ENCODE measurements at places on chromosomes 2 and 18. TPM values are rescaled to one million over a fixed set of nuclear protein-coding genes. Genes with fewer than 3 reads are reported as not detected.

- no peaks in the 10 kb centered on the region for H3K27me3 ChIP-seq
- H3K4me3 ChIP-seq, result no peak overlapping the region
- peak overlapping the region; percentile 90 for H3K27ac ChIP-seq
- DNase-seq, result no peak
- no peaks in the 10 kb centered on the region for H3K36me3 ChIP-seq
Observed at GRCh38 chr2:105809723-105810122, 65.0 kb downstream of the NCK2 start.

NXPH2 gene
- total RNA-seq, result 4.1 TPM

DNA sequence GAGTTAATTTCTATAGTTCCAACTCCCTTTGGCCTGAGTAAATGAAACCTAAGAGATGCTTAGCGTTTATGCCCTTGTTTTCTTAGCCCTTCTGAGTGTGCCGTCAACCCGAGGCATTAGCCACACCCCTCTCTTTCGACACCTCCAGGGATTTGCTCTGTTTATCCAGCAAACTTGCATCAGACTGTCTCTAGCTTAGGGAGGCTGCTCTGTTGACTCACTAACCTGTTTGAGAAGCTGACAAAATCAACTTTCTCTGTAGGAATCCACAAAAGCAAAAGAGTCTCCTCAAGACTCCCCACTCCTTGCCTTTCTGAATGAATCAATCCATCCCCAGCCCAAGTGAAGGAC lies 317.6 kb downstream of the TNS1 start:
- no peaks in the 10 kb centered on the region for H3K27me3 ChIP-seq
- no peaks in the 10 kb centered on the region for H3K36me3 ChIP-seq
- peak overlapping the region; percentile 15 for H3K27ac ChIP-seq
- DNase-seq, result no peak

SERPINB10 gene
- not detected for total RNA-seq

DNA sequence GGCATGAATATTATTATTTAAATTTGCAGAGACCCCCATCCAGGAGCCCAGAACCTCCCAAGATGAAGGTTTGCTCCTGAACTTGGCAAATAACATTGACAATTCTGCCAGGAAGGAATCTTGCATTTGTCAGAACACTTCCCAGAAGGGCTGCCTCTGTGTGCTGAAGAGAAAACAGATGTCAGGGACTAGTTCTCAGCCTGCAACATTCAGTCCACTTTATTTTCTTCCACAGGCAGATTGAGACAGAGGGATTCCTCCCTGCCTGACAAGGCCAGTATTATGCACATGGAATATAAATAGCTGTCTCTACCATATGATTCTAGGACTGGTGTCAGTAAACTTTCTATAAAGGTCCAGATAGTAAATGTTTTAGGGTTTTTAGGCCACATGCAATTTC lies 171.5 kb upstream of the SIX2 start:
- H3K36me3 ChIP-seq, result no peaks in the 10 kb centered on the region
- H3K27me3 ChIP-seq, result peaks cover 37% of the 10 kb centered on the region
- DNase-seq, result no peak
- no peaks in the 10 kb centered on the region for H3K4me1 ChIP-seq
- H3K27ac ChIP-seq, result no peak overlapping the region

PREPL gene
- total RNA-seq, result 46.1 TPM

DNA sequence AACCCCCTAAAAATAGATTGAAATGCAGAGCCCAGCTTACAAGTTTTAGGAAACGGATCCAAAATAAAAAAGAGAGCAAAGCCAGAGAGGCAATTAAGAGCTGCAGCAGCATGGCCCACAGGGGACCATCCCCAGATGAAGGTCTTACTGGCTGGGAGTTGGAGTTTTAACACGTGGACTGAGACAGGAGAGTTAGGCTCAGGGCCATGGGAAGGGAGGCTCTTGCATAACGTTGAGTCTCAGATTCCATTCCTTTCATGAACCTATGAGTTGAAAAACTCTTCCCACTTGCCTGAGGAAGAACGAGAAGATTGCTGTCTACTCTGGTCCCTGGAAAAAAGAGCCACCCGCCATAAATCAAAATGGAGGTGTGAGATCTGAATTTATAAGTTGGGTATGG lies 101.8 kb upstream of the NDUFV2 start:
- H3K4me1 ChIP-seq, result peaks cover 3% of the 10 kb centered on the region
- no peaks in the 10 kb centered on the region for H3K36me3 ChIP-seq
- H3K27ac ChIP-seq, result no peak overlapping the region

DNA sequence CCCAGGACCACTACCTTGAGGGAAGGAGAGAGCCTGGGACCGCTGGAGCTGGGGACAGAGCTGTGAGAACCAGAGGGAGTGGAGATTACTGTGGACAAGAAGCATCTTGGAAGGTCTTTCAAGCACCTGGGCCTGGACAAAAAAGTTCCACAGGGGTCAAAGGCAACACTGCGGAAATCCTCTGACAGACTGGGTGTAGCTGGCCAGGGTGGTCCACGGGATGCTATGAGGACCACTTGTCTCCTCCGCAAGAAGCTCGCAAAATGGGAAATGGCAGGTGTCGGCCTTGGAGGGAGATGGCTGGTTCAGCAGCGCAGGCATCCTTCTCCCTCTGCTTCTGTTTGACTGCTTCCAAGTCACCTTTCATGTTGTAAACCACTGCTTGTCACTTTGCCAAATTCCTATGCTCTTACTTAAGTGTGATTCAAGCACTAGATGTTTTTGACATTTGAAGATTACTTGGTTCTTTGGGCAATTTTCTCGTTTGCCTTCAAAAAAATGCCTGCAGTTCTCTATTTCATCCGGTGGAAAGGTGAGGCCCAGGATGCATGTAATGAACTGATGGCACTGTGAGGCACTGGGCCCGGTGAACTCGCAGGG lies 27.7 kb downstream of the KLHL29 start:
- H3K27me3 ChIP-seq, result no peaks in the 10 kb centered on the region
- no peak overlapping the region for H3K4me3 ChIP-seq
- no peaks in the 10 kb centered on the region for H3K36me3 ChIP-seq
- no peak for DNase-seq
- H3K4me1 ChIP-seq, result peaks cover 29% of the 10 kb centered on the region
- H3K27ac ChIP-seq, result no peak overlapping the region

RESP18 gene
- not detected for total RNA-seq

DNA sequence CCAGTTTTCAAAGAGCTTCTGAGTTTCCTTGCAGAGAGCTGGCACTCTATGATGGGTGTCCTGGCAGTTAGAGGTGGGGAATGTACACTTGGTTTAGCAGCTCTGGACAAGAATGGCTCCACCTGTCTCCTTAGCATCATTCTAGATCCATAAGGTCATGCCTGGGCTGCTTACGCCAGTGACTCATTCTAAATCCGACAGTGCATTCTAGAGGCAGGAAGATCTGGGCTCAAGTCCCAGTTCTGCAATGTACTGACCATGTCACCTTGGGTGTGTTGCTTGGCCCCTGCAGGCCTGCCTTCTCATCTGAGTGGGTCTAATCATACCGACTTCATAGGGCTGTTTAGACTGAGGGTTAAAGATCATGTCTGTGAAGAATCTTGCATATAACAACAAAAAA lies 46.5 kb downstream of the PTGR3 start:
- peaks cover 4% of the 10 kb centered on the region for H3K27me3 ChIP-seq
- peaks cover 12% of the 10 kb centered on the region for H3K4me1 ChIP-seq
- no peak overlapping the region for H3K27ac ChIP-seq
- H3K36me3 ChIP-seq, result no peaks in the 10 kb centered on the region
- DNase-seq, result no peak
- no peak overlapping the region for H3K4me3 ChIP-seq

DNA sequence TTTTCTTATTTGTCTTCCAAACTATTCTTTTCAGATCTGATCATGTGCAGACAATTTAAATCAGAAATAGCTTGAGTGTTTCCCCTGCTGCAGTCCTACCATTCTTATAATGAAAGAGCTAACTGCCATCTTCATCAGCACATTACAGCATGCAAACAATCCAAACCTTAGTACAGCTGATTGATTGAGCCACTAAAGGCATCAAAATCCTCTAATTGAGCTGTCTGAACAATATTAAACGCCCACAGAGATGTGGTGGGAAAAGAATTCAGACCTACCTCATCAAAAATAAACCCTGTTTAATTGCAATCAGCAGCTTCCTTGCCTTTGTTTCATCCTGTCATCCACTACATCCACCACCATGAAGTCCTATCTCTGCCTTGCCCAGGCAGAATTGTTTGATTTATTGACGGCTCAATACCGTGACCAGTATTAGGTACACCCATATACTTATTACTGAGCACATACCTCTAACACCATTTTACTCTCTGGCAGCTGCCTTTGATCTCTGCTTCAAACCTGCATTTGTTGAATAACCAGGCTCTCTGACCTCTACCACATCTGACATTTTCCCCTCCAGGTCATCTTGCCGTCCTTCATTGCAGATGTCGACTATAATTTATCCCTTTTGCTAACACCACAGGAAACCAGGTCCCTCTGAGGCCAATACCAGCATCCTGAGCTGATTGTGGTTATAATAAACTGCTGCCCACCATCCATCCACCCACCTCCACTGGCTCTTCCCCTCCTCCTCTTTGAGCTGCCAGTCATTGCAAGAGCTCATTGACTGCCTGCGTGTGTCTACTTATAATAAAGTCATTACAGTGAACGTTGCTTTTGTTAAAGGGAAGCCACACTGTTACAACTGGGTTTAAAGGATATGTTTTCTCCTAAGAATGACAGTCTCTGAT lies 78.5 kb downstream of the RBM43 start:
- H3K27ac ChIP-seq, result no peak overlapping the region
- peaks cover 2% of the 10 kb centered on the region for H3K36me3 ChIP-seq
- no peak overlapping the region for H3K4me3 ChIP-seq
- no peaks in the 10 kb centered on the region for H3K27me3 ChIP-seq
- peaks cover 18% of the 10 kb centered on the region for H3K4me1 ChIP-seq

PSMA8 gene
- total RNA-seq, result not detected

DNA sequence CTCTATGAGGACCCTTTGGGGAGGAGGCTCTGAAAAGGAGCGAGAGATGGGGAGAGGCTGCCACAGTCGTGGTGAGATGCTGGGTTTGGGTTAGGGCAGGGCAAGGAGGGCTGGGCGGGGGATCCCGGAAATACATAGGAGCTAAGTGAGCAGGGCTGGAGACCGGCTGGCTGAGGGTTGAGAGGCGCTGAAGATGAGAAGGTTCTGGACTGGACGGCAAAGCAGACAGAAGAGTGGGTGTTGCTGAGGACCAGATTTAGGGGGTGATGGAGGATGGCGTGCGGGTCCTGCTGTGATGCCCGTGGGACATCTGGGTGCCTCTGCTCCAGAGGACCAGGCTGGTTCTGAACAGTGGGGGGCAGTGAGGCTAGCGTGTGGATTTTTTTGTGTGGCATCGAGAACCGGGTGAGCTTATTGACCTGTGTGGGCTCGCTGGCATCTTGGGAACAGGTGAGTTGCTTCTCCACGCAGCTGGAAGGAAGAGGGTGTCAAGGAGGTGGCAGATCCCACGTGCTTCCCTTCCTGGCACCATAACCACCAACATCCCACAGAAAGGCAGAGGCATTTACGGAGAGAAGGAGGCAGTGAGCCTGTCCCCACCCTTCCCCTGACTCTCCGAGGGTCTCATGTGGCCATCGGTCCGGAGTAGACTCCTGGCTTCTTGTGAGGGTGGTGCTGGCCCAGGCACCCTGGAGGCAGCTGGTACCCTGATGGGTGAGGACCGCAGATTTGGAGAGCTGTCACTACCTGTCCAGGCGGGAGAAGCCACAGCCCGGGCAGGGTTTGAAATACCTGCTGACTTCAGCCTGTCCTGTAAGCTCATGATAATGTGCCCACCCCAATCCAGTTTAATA lies 70.3 kb downstream of the ASB1 start:
- no peaks in the 10 kb centered on the region for H3K27me3 ChIP-seq
- H3K4me1 ChIP-seq, result peaks cover 33% of the 10 kb centered on the region
- no peak overlapping the region for H3K4me3 ChIP-seq
- DNase-seq, result no peak
- peak overlapping the region; percentile 68 for H3K27ac ChIP-seq

DNA sequence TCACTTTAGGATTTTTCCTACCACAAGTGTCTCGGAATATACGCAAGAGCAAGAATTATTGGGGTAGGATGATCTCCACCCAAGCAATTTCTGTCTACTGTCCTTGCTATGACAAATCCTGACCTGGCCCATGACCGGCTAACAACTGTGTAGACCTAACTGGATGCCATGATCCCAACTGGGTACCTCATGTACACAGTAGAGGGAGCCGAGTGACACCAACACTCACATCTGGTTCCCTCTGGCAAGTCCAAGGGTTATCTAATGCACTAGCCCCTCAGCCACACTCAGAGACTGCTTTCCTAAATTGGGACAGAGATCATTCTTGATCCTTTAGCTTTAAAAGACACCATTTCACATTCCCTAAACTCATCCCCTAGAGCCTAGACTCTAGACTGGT lies 60.7 kb upstream of the ZNF532 start:
- no peaks in the 10 kb centered on the region for H3K36me3 ChIP-seq
- H3K4me1 ChIP-seq, result peaks cover 58% of the 10 kb centered on the region
- no peak overlapping the region for H3K4me3 ChIP-seq
- H3K27me3 ChIP-seq, result no peaks in the 10 kb centered on the region
- no peak for DNase-seq
- peak overlapping the region; percentile 81 for H3K27ac ChIP-seq

GRCh38 chr2:197113275-197113711 lies 186.8 kb upstream of the PGAP1 start:
- DNase-seq, result no peak
- no peak overlapping the region for H3K27ac ChIP-seq
- H3K4me3 ChIP-seq, result no peak overlapping the region
- no peaks in the 10 kb centered on the region for H3K36me3 ChIP-seq
- peaks cover 12% of the 10 kb centered on the region for H3K4me1 ChIP-seq

GRCh38 chr2:214543386-214543955 lies 132.6 kb downstream of the VWC2L start:
- DNase-seq, result no peak
- no peaks in the 10 kb centered on the region for H3K36me3 ChIP-seq
- H3K4me3 ChIP-seq, result no peak overlapping the region
- no peak overlapping the region for H3K27ac ChIP-seq
- no peaks in the 10 kb centered on the region for H3K27me3 ChIP-seq

GRCh38 chr18:66193938-66194337 lies 410.0 kb downstream of the CDH19 start:
- no peak overlapping the region for H3K27ac ChIP-seq
- no peaks in the 10 kb centered on the region for H3K27me3 ChIP-seq
- H3K4me3 ChIP-seq, result no peak overlapping the region
- DNase-seq, result no peak
- peaks cover 9% of the 10 kb centered on the region for H3K4me1 ChIP-seq

GRCh38 chr18:73366713-73367112 lies 498.9 kb upstream of the NETO1 start:
- H3K36me3 ChIP-seq, result no peaks in the 10 kb centered on the region
- DNase-seq, result no peak
- H3K27ac ChIP-seq, result no peak overlapping the region

LCT gene
- 0.19 TPM for total RNA-seq

DNA sequence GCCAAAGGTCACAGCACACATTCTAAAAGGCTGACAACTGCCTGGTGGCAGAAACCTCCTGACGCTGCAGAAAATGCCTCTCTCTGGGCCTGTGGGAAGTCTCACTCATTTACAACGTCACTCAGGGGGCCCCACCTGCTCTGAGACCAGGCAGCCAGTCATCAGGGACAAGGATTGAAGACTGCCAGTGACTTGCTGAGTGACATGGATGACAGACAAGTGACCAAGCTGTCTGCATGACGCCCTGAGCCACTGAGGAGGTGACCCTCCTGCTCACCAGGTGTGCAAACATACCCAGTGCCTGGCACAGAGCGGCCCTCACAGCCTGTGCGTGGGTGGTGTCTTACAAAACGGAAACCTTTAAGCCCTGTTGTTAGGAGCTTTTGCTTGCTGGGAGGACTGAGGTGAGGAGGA lies 392.4 kb downstream of the TNS1 start:
- H3K4me1 ChIP-seq, result peaks cover 21% of the 10 kb centered on the region
- no peaks in the 10 kb centered on the region for H3K27me3 ChIP-seq
- no peaks in the 10 kb centered on the region for H3K36me3 ChIP-seq
- H3K4me3 ChIP-seq, result no peak overlapping the region

MOGAT1 gene
- total RNA-seq, result not detected

- DNase-seq, result no peak
- H3K4me3 ChIP-seq, result no peak overlapping the region
- H3K27me3 ChIP-seq, result no peaks in the 10 kb centered on the region
- peaks cover 3% of the 10 kb centered on the region for H3K4me1 ChIP-seq
Observed at GRCh38 chr2:62824388-62824787, 118.9 kb downstream of the EHBP1 start.
